ENCODE measurements at places on chromosomes 5 and 9.

- DNase-seq: no peak
These were observed 6.6 kb upstream of the RNF20 start for GRCh38 chr9:101527066-101527465.

DNA sequence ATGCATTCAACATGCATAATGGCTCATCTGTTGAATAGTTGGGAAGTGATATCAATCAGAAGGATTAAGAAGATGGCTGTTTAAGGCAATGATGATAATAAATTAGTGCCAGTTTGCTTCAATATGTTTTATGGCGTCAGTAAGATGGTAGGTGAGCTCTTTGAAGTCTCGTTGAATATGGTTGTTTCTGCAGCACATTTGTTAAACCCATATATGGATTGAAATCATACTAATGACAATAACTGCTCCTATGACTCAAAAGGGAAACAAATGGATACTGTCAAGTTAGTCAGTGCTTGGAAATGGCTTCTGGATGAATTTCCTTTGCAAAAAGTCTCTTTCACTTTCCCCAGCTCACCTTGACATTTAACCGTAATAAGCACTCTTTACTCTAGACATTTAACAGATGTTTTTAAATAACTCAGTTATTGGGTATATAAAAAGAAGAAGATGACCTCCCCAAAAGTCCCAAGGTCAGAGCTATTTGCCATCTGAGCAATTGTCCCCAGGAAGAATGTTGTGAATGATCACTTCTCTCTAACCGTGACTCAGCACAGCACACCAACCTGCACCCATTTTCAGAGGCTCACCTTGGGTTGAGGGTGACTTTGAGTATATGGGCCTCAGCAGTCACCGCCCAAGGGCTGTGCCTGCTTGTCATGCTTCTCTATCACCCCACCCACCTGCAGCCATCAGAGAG lies 133.4 kb downstream of the GRIA1 start:
- no peak for DNase-seq

DNA sequence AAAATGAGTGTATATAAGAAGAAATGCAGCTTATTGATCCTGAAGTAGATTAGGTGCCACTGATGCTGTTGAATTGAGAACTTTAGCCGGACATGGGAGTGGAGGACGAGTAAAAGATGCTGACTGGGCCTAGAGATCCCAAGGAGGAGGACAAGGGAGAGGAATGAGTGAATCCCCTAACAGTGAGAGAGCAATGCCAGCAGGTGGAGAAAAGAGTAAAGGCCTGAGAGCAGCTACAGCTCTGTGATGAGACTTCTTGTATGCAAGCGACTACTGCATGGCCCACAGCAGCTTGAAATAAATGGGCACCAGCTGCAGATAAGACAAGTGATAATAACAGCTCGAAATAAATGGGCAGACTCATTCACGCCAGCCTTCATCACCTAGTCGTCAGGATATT lies 44.5 kb upstream of the JMY start:
- DNase-seq: no peak

- no peak for DNase-seq
These were observed 175.0 kb upstream of the ISL1 start for GRCh38 chr5:51208296-51208695.

GRCh38 chr5:16921211-16921610 lies 14.9 kb downstream of the MYO10 start:
- DNase-seq: no peak

DNA sequence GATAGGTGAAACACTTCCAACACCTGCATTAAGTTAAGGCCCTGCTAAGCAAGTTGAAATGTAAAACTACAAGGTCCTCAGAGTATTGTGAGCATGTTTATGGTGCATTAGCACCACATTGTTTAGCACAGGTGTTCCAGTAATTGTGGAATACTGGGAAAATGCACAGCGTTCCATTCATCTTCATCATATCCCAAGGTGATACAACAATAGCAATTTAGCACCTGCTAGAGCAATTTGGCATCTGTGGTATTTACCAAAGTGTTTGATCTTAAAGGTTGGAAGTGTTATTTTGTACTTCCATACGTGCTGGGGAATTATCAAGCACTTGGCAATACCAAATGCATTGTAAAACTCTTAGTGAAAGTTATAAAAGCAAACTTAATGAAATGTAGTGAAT lies 266.8 kb downstream of the CYLC2 start:
- no peak for DNase-seq

- no peak for DNase-seq
These were observed 13.6 kb downstream of the UBAC1 start for GRCh38 chr9:135947582-135947981.

- DNase-seq: no peak
These were observed 46.8 kb downstream of the MRPL36 start for GRCh38 chr5:1752881-1753280.

DNA sequence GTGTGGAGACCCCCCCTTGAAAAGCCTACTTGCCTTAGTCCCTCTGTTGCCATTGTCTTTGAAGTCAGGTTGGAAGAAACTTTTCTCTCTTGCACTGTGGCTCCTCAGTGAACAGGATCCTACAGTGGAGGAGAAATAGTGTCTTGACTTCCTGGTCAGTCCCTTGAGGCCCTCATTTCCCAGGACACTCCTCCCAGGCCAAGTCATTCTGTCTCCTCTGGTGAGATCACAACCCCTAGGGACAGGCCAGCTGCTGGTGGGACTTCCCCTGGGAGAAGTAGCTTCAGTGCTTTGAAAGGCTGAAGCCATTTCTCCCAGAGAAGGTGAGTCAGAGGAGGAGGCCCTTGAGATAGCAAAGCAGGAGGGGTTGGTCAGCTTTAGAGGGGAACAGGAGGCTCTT lies 10.1 kb upstream of the GRIA1 start:
- no peak for DNase-seq

- no peak for DNase-seq
These were observed 11.1 kb upstream of the CTSL start for GRCh38 chr9:87714819-87715218.

DNA sequence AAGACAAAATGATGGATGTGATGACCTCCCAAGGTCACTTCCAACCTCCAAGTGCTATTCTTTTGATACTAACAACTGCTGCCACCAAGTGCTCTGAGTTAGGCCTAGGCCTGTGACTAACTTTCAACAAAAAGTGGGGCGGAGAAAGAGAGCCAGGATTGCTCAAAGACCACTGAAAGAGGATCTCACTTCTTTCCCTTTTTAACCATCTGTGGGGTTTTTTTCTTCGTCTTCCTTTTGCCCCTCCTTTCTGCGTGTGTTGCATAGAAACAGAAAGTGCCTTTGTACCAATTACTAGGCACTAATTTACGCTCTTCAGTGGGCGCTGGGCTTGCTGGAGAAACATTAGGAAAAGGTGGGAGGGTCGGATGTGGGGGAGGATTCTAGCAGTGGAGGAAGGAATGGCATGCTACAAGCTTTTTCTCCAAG lies 8.0 kb downstream of the KLF9 start:
- DNase-seq: no peak

DNA sequence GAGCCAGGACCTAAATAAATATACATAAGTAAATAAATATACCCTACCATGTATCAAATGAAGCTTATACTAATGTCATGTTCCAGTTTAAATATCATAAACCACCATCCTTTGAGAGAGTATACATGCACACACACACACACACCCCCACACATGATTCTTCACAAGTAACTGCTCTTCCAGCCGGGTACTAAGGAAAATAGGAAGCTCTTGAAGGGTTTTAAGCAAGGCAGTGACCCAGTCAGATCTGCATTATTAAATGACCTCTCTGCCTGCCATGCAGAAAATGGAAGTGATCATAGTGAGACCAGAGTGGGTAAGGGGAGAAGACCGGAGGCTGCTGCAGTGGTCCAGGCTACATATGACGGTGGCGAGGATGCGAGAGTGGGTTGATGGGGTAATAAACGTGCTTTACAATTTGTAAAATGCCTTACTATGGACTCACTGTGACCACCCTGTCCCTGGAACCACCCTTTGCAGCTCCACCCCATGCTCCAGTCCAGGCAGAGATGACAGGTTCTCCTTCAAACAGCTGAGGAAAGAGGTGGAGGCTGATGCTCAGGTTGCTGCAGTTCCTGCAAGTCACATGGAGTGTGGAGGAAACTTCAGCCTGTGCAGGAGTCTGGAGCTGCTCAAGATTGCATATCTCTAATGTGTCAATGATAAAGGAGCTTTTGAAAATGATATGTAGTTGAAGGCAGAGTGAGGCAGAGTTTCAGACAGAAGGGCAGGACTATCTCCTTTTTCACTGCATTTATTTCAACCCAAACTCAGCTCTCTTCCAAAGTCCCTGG lies 38.8 kb upstream of the NDFIP1 start:
- DNase-seq: peak; percentile 36

GRCh38 chr9:107340920-107341632 lies 58.0 kb downstream of the RAD23B start:
- peak; percentile 86 for DNase-seq

- no peak for DNase-seq
These were observed 304.0 kb upstream of the KLF4 start for GRCh38 chr9:107793541-107793940.

DNA sequence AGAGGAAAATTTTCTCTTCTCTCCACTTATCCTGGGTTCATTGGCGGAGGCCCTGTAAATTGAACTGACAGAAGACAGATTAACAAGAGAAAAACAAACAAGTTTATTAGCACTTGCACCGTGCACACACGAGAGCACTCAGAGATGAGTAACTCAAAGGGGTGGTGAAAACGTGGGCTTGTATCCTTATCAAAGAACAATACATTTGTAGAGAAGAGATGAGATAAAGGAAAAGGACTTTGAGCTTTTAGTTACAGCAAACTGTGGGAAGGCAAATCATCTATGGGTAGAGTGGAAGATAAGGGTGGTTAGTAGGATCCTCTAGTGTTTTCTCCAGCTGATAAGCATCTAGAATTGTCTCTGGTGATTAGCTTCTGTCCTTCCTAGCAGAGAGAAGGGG lies 44.4 kb upstream of the ROR2 start:
- DNase-seq: no peak

DNA sequence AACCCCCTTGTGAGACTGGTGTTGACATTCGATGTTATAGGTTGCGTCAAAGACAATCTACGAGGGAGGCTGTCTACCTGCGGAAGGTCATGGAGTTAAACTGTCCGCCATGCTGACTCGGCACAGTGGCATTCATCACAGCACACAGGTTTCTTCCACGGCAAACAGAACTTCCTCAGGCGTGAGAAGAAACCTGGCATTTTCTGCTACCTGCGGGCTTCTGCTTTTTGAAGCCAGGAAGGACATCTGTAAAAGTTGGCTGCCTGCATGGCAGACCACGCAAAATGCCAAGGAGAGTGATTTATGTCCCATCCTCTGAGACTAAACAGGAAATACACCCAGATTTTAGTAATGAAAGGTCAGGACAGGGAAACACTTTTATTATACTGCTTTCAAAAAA lies 809.8 kb upstream of the NUDT12 start:
- DNase-seq: no peak

- no peak for DNase-seq
These were observed 49.7 kb downstream of the PRDM6 start for GRCh38 chr5:123138774-123139173.

- DNase-seq: peak; percentile 31
These were observed 13.0 kb downstream of the SNX24 start for GRCh38 chr5:122858451-122858850.

DNA sequence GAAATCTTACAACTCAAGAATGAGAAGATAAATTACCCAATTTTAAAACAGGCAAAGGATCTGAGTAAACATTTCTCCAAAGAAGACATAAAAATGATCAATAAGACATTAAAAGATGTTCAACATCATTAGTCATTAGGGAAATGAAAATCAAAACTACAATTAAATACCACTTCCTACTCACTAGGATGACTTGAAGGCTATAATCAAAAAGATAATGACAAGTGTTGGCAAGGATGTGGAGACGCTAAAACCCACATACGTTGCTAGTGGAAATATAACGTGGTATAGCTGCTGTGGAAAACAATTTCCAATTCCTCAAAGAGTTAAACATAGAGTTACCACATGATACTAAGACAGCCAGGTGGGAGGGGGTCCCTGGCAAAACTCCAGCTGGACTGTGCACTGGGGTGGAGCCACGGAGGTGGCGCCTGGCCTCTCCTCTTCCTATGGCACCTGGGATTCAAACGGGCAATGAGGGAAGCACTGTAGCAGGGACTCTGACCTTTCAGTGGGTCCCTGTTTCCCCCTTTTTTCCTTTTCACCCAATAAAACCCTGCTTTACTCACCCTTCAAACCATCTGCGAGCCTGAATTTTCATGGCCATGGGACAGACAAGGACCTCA lies 5.9 kb downstream of the ARSB start:
- no peak for DNase-seq

Measured in BE2C (cell line).